ENCODE measurements at places on chromosomes 13 and 19.

- no peak for DNase-seq
Observed at GRCh38 chr13:106532111-106532929, 3.1 kb downstream of the EFNB2 start.

DNA sequence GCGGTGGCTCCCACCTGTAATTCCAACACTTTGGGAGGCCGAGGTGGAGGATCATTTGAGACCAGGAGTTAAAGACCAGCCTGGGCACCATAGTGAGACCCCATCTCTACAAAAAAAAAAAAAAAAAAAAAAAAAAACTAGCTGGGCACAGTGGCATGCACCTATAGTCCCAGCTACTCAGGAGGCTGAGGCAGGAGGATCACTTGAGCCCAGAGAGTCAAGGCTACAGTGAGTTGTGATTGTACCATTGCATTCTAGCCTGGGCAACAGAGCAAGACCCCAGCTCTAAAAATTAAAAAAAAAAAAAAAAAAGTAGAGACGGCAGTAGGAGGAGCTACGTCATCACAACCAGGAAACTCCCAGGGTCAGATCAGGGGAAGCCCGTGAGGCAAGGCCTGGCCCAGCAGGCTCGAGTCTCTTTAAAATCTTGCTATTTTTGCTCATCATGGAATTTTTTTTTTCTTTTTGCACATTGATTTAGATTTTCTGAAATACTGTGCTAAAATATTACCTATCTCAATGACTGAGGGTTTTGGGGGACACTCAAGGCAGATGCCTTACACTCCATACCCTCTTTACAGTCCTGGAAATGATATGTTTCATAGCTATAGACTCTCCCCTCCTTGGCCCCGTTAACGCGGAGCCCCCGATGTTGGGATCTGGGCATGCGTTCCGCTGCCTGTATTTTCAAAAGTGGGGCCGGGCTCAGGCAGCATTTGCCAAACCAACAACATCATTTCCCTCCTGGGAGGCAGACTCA lies 44.4 kb upstream of the USE1 start:
- no peak for DNase-seq

- no peak for DNase-seq
Observed at GRCh38 chr19:13132471-13133180, 14.6 kb downstream of the NACC1 start.

GRCh38 chr13:106418556-106418955 lies 116.9 kb downstream of the EFNB2 start:
- DNase-seq, result no peak

GRCh38 chr13:111855191-111855590 lies 211.8 kb upstream of the SOX1 start:
- no peak for DNase-seq

DNA sequence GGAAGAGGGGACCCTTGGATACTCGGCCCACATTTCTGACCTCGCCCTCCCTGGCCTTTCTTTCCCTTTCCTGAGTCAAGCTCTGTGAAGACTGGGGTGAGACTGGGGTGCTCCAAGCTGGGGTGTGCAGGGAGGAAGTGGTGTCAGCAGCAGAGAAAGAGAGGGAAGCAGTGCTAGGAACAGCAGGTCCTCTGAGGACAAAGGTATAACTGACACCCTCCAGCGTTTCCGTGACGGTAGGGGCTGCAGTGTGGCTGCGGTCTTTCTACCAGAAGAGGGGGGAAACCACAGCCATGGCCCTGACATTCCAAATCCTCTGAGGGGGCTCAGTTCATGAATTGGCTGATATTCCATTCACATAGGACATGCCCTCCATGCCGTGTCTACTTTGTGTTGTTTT lies 1.1 kb downstream of the KIR3DL2 start:
- no peak for DNase-seq

- no peak for DNase-seq
Observed at GRCh38 chr19:7744871-7745650, 2.3 kb downstream of the CD209 start.

GRCh38 chr19:37056776-37057175 lies 21.5 kb upstream of the ZNF420 start:
- DNase-seq, result no peak

DNA sequence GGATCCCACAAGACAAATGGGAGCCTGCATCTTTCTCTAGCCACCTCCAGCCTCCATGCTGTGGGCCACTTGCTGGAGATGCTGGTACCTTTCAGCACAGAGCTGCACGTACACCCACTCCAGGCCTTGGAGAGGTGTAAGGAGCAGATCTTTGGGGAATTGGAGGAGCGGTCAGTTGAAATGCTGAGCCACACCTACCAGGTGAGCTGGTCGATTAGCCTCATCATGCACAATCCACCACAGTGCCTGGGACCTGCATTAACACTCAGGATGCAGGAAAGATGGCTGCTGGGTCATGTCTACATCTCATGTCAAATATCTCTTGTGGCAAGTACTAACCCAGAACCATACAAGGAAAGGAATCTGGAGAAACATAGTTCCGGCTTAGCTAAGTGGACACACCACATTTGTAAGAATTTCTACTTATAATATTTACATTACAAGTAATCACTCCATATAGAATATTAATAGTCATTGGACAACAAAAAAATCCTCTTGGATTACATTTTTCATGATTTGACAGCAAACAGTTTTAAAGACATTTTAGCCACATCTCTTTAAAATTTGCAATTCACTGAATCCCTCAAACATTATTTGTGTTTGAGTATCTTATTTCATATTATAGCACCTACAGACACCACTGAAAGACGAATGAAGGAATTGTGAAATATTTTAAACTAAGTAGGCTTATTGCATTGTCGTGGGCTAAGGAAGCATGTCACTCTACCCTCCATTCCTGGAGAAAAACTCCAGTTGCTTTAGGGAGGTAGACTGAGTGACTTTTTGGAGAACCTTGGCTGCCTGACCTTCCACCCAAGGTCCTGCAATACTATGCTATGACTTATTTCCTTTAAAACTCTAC lies 21.8 kb upstream of the MBNL2 start:
- DNase-seq, result no peak

DNA sequence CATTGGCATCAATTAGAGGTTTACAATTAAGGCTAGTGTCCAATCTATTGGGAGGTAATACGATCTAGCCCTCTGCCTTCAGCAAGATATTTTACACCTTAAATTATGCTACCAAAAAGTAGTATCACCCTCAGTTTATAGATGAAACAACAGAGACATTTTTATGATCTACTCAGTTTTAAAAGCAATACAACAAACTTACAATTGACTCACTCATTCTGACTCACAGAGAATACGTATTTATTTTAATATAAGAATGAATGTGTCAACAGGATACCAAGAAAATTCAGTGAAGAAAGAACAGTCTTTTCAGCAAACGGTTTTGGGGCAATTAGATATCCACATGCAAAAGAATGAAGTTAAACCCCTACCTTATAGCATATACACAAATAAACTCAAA lies 32.5 kb upstream of the STARD13 start:
- no peak for DNase-seq

DNA sequence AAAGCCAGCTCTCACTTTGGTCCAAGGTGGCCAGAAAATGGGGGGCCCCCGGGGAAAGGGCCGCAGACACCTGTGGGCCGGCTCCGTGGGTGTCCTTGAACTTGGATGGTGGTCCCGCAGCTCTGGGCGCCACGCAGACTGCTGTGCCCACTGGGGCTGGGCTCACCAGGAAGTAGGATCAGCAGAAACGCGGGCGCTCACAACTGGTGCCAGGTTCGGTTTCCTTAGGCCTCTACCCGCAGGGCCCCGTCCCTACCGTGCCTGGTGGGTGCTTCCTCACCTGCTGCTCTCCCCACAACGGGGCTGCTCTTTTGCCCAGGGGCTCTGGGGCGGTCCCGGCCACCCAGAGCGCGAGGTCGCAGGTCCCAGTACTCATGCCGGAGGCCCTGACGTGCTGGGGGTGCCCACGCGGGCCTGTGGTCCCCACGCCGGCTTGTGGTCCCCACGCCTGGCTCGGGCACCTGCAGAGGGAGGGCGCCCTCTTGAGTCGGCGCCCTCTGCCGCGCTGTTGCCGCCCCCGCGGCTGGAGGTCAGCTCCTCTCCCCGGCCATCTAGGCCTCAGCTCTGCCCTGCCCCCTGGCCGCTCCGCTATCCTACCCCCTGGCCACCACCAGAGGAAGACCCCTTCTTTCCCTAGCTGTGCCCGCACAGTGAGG lies 1303.6 kb downstream of the UQCRFS1 start:
- DNase-seq, result no peak

GRCh38 chr13:76489274-76489673 lies 396.9 kb downstream of the KCTD12 start:
- no peak for DNase-seq

- no peak for DNase-seq
Observed at GRCh38 chr13:92602560-92602959, 624.0 kb upstream of the GPC6 start.

GRCh38 chr13:49373716-49374115 lies 70.1 kb downstream of the CAB39L start:
- DNase-seq, result no peak

GRCh38 chr13:51523082-51523518 lies 61.2 kb upstream of the WDFY2 start:
- no peak for DNase-seq

DNA sequence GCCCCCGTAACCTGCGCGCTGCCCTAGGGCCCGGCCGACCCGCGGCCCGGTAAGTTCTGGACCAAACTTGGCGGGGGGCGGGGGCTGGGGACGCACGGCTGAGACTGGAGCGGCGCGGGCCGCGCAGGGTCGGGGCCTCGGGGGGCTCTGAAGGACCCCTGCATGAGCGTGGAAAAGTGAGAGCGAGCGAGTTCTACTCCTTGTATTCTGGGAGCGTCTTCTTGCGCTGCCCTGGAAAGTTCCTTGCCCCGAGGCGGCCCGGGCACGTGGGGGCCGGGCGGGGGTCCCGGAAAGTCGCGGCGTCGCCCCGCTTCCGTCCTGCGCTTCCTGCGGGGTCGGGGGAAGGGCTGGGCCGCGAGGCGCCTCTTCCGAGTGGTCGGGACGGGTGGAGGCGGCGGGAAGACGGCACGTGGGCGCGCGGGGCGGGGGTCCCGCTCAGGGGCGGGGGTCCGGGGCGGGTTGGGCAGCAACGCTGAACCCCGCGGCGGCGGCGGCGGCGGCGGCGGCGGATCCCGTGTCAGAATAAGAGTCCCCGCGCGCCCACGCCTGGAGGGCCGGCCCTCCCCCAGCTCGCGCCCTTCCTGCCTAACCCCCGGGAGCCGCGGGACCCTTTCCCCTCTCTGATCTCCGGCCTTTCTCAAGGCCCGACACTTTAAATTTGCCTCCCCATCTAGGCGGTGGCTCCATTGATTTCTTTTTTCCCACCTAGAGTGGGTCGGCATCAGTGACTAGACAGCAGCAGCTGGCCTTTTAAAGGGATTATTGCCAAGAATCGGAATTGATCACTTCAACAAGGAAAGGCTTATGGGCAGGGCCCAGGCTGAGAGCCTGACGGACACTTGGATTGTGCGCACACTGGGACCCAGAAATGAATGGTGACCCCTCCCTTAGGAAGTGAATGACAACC lies 749 bp downstream of the GATAD2A start:
- peak; percentile 59 for DNase-seq

DNA sequence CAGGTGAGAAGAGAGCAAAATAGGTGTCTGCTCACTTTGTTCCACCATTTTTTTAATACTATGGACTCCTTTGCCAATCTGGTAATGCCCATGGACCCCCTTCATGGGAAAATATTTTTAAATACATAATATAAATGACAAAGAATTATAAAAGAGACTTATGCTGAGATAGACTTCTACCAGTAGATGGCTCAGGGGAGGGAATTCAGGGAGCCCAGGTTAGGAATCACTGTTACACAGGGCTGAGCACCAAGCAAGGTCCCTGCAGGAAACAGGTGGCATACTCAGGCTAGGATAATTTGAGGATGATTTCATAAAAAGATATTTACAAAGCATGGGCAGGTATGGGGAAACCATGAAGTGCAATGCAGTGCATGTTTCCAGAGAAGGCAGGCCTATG lies 525.9 kb downstream of the FGF9 start:
- DNase-seq, result no peak

- no peak for DNase-seq
Observed at GRCh38 chr13:34258646-34259386, 440.9 kb downstream of the RFC3 start.

- DNase-seq, result no peak
Observed at GRCh38 chr13:108508263-108508662, 121.1 kb upstream of the MYO16 start.

GRCh38 chr19:15266683-15267082 lies 34.4 kb upstream of the EPHX3 start:
- DNase-seq, result no peak

- DNase-seq, result no peak
Observed at GRCh38 chr13:27489456-27489855, 39.1 kb upstream of the MTIF3 start.

GRCh38 chr13:30720172-30720869 lies 15.0 kb upstream of the ALOX5AP start:
- DNase-seq, result no peak

- DNase-seq, result no peak
Observed at GRCh38 chr13:47858042-47859025, 142.7 kb downstream of the SUCLA2 start.

GRCh38 chr19:46798713-46799112 lies 10.3 kb upstream of the SLC1A5 start:
- no peak for DNase-seq

DNA sequence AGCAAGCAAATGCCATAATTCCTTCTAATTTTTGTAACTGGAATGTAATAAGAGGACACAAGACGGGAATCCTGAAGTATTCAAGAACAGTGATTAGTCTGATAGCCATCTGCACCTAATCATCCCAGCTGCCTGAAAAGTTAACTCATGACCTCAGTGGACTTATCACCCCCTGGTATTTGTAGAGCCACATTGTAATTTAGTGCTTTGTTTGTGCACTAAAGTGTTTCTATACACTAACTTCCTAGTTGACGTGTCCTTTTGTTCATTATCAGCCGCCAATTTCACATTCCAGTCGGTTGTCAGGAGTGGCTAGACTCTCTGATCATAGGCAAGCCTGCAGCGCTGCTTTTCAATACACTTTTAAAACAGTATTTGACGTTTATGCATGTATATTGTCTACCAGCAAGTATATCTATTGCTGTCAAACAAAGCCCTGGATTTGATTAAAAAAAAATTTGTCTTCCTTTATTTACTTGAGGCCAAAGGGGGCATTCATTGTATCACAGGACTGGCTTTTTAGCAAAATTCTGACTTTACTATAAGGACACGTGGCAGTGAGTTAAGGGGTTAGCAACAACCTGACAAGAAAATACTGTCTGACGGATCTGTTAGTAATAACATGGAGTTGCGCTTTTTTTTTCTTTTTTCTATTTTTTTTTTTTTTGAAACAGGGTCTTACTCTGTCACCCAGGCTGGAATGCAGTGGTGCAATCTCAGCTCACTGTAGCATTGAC lies 10.4 kb upstream of the SOX21 start:
- DNase-seq, result no peak

DNA sequence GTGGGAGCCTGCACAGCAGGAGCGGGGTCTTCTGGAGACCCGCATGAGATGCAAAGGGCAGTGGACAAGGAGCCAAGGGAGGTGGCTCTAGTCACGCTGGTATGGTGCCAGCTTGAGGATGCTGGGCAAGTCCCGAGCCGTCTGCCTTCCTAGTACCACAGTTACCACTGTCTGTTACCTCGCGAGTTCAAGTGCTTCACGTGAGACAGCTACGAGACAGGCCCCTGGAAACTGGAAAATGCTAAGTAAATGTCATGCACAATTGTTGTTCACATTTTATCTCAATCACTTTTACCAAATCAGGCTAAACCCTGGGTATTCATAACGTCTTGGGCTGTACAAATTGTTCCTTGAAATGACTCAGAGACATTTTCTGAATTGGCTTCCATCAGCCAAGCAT lies 155.7 kb downstream of the TNFRSF19 start:
- no peak for DNase-seq
